Stimulated activated CD4-positive, alpha-beta T cell treated with anti-CD3 and anti-CD28 coated beads, Interleukin-1b, Interleukin-23, amount 100 ng/mL, for 4 hours (primary cell): ENCODE measurements at places on chromosomes 6 and 20.

DNA sequence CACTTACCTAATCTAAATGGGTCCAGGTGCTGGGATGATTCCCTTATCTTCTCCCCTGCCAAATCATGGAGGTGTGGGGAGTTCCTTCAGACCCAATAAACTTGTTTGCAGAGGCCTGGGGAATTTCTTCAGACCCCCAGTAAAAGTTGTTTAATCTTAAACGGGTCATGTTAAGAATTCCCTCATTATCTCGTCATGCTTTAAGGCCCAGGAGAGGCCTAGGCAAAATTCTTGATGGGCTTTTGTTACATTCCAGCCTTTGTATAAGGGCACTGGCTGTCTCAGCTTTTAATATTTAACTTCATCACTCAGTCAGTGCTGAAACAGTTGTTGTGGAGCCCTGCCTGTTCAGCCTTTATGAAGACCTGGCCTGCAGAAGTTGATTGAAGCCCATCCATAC is 11.0 kb upstream of the SLC35B3 start:
- DNase-seq, result no peak

- no peak for DNase-seq
Measured at GRCh38 chr6:107624050-107624449, 134.1 kb downstream of the SOBP start.

DNA sequence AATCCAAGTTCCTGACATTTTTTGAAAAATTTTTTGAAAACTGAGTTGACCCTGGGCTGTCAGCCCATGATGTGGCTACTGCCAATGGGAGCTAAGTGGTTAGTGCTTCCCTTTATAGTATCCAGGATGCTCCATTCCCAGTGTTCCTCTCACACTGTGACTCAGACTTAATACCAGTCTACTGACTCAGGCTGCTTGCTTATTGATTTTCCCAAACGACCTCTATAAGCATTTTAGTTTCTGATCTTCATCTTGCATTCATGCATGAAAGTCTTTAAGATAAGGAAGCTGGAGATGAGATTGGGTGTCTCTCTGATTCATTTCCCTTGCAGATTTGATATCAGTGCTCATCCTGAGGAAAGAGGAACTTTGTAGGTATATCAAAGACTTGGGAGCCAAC is 560.0 kb downstream of the TBC1D32 start:
- no peak for DNase-seq

- no peak for DNase-seq
Measured at GRCh38 chr6:135419162-135419561, 78.4 kb downstream of the AHI1 start.

GRCh38 chr6:167781066-167781767 is 45.5 kb upstream of the AFDN start:
- no peak for DNase-seq

DNA sequence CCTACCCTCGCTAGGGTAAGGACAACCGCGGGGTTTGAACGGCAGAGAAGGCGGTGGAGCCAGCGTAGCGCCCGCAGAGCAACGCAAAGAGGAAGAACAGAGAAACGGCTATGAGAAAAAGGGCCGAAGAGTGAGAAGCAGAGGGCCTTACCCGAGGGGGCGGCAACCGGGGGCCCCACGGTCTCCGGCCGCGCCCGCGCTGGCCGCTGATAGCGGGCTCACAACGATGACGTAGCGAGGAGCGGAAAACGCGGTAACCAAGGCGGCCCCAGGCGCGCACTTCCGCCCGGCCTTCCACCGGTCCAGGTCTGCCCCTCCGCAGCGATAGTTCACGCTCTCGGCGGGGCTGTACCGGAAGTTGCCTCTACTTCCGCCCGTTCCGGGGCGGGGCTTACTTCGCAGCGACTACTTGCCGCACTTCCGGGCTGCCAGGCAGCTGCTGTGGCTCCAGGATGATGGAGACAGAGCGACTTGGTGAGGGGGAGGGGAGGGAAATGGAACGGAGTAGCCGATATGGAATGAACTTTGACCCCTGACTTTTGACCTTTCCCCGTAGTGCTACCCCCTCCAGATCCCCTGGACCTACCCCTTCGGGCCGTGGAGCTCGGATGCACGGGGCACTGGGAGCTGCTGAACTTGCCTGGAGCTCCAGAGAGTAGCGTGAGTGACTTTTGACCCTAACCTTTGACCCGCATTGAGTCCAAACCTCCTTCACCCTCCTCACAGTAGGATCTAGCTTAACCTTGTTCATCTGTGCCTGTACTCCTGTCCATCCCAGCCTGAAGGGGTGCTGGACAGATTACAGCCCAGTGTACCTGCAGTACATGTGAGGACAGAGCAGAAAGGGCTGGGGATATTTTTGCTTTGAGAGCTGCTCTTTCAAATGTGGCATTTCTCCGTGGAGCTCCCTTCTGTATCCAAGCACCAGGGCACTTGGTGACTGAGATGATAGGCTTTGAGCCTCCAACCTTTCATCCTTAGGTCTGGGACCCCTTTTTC is at the start of the genes NELFE and SKIC2:
Gene NELFE, minus strand, starts transcription at position 231 of the 999 bp plus-strand sequence. CDS start 525 bp downstream, outside the sequence.
Gene SKIC2, plus strand, starts transcription at position 435 of the 999 bp plus-strand sequence. Its CDS starts 18 bp downstream, at position 453.
- peak; percentile 97 for DNase-seq

- DNase-seq, result no peak
Measured at GRCh38 chr6:28215425-28215824, 9.7 kb upstream of the ZSCAN9 start.

GRCh38 chr20:57682184-57683101 is 27.4 kb downstream of the PMEPA1 start:
- DNase-seq, result no peak

DNA sequence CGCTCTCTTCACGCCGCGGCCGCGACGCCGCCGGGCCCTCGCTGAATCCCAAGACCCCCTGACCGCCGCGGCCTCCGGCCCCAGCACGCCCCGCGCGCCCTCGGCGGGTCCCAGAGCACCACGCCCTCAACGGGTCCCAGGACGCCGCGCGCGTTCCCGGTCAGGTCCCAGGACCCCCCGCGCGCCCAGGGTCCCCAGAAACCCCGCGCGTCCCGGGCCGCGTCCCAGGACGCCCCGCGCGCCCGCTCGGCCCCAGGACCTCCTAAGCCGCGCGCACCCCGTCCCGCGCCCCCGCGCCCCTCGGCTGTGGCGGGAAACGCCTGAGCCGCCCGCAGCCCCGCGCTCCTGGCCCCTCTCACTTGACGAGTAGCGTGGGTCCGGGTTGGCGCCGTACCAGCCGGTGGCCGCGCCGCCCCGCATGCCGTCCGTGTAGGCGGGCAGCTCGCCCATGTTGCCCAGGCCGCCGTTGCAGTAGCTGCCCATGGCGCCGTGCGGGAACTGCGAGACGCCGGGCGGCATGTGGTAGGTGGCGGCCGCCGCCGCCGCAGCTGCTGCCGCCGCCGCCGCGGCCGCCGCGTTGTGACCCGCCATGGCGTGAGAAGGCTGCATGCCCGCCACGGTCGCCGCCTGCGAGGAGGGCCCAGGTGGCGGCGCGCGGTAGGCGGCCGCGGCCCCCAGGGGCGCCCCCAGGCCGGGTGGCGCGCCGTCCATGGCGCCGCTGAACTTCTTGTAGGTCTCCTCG is 556 bp downstream of the NKX2-4 start:
- DNase-seq, result no peak

- no peak for DNase-seq
Measured at GRCh38 chr6:87088076-87088475, 6.8 kb downstream of the CGA start.

DNA sequence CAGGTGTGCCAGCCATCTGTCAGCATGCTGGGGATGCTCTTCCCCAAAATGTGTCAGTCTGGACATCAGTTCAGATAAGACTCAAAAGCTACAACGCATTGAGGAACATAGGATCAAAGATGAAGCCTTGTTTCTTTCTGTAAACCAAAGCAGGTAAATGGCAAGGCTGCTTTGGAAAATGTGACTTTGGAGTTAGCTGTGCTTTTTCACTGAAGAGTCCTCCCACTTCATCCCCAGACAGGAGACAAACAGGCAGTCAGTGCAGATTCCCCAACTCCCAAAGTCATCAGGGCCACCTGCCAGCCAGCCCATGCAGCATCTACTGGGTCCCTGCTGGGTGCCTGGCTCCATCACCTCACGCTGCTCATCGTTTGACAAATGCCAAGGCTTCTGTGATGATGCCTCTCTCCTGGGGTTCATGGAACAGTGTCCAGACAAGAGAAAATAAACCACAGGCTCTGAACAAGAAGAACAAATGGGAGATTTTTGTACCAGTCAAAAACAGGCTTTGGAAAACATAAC is 205.0 kb upstream of the BTBD3 start:
- no peak for DNase-seq

- DNase-seq, result no peak
Measured at GRCh38 chr20:3716195-3716834, 3.9 kb upstream of the SIGLEC1 start.

DNA sequence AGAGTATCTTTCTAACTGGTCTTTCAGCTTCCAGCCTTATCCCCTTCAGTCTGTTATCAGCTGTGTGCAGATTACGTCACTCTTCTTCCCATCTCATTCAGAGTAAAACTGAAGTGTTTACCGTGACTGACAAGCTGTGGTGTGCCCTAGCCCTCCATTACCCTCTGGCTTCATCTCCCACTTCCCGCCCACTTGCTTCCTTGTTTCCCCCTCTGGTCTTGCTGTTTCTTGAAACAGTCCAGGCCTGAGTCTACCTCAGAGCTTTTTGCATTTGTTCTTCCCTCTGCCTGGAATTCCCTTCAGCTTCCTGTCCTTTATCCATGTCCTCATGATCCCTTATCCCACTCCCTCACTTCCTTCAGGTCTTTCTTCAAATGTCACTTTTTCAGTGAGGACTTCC is 66.9 kb downstream of the CARMIL1 start:
- DNase-seq, result no peak

GRCh38 chr6:27321901-27322300 is 9.8 kb upstream of the POM121L2 start:
- DNase-seq, result no peak

- DNase-seq, result no peak
Measured at GRCh38 chr6:84764332-84765049, at the start of gene TBX18. TSS of gene TBX18 (minus strand) at chr6:84764598. CDS start at chr6:84764181, 417 bp downstream.

DNA sequence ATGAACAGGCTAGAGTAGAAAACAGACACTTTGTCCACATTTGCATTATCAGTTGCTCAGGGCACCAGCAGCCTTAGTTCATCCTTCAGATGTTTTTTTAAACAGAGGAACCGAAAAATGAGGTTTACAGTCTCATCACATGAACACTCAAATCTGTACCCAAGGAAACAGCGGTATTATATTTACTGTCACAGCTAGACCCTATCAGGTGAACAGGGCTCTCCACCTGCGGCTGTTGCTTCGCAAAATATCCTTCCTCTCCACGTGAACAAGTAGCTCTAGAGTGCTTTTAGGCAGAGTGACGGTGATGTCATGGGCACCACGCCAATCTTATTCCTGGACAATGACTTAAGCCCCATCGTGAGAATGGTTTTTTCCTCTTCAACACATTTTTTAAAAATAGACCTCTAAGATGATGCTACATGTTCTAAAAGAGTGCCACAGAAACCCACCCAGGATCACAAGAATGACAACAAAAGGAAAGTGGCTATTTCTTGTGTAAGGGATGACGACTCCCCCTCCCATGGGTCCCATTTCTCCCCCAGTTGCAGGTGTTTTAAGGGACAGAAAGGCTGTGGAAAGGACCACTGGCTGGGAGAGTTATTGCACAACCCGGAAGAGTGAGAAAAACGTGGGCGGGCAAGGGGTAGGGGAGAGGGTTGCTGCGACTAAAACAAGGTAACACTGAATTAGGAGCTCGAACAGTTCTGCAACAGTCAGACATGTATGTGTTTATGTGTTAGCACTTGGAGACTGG is 77.7 kb downstream of the EFHC1 start:
- DNase-seq, result no peak

DNA sequence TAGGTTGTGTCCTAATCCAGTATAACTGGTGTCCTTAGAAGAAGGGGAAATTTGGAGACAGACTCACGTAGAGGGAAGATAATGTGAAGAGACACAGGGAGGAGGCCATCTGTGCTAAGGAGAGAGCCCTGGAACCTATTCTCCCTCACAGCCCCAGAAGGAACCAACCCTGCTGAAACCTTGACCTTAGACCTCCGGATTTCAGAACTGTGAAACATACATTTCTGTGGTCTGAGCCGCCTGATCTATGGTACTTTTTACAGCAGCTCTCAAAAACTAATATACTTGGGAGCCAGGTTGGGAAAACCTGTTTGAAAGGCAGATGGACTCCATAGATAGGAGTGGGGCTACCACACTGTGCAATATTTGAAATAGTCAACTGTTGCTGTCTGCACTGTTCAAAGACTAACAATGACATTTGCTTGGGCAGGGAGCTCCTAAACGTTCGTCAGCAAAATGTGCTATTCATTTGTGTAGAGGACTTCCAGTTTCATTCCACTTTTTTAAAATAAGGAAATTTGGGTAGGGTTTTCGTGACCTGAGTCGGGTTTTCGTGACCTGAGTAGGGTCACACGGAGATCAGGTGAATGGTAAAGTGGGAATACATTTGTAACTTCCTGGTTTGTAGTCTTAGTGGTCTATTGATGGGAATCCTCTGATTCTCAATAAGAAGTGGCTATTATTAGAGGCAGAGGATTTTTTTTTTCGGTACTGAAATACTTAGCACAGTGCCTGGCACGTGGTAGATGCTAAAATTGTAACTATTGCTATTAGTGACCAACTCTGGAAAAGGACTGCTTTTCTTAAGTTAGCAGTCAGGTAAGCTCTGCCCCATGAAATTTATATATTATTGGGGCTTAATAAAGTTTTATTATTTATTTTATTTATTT is 11.4 kb downstream of the TAGAP start:
- no peak for DNase-seq

DNA sequence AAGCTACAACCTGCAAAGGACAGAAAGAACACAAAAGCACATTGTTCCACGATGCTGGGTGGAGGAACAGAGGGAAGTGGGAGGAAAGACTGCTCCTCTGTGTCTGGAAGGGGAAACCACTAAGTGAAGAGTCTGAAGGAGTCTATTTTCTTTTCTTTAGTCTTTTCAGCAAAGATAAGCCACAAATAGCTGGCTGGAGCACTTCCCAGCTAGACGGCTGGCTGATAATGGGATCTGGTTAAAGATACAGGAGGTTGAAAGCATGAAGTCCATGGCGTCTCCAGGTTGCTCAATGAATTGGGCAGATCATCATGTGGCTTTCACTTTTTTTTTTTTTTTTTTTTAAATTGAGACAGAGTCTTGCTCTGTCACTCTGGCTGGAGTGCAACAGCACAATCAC is 154.0 kb upstream of the KCNG1 start:
- no peak for DNase-seq

GRCh38 chr20:57200882-57201695 is 65.4 kb downstream of the BMP7 start:
- no peak for DNase-seq

DNA sequence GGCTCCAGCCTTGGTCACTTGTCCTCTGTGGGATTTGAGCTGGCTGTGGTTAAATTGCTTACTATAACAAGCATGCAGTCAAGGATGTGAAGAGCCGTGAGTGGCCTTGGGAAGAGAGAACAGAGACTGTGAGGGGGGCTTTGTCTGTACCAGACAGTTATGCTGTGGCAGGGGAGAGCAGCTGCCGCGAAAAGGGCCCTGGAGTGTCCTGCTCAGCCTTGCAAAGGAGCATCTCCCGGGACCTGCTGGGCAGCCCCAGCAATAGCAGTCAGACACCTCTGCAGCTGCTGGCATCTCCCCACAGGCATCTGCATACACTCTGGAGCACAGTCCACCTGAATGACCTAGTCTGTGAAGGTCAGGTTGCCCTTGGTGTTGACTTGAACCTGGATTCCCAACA is 6.3 kb downstream of the EBF4 start:
- DNase-seq, result no peak

GRCh38 chr6:160791981-160792418 is 90.0 kb downstream of the PLG start:
- no peak for DNase-seq
